Activated T-helper 1 cell treated with anti-CD3 and anti-CD28 coated beads, Interleukin-12 subunit alpha, Interleukin-12 subunit beta, Interleukin-2, Interleukin-4 antibody, amounts not matched to agents 30 ng/mL and 10 ng/mL and 1 ng/mL, durations not matched to agents 14 hours and 24 hours and 36 hours (primary cell): ENCODE measurements at places on chromosomes 13 and 19.

- DNase-seq: no peak
Observed at GRCh38 chr19:41426116-41426841, 895 bp downstream of the B3GNT8 start.

GRCh38 chr13:42153199-42154113 is 105.0 kb downstream of the DGKH start:
- DNase-seq: no peak

GRCh38 chr13:19794631-19795030 is 11.9 kb upstream of the PSPC1 start:
- DNase-seq: no peak

DNA sequence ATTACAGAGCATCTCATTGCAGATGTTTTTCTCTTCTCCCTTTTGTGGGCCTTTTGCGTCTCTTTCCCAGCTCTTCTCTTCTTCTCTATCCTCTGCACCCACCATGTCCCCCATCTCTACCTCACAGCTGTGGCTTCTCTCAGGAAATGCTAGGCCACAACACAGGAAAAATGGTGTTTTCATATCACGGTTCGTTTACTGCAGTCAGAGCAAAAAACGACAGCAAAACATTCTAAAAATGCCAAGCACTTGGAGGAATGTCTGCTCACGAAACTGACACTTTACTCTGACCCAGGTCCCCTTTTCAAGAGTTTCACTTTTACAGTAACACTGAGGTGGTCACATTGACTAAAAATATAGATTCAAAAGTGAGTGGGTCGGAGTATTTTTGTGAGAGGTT is 152.2 kb downstream of the DCT start:
- DNase-seq: peak; percentile 13

- no peak for DNase-seq
Observed at GRCh38 chr13:113722921-113723320, 36.1 kb upstream of the TMEM255B start.

GRCh38 chr13:25632166-25632888 is 260.6 kb downstream of the ATP8A2 start:
- DNase-seq: no peak
